Gastrocnemius medialis (tissue), 4 donors: ENCODE measurements at places on chromosomes 3 and 15. TPM values are rescaled to one million over a fixed set of nuclear protein-coding genes. Genes with fewer than 3 reads are reported as not detected.

CLDN11 gene
- 1.9 TPM for total RNA-seq

SYNM gene
- 300 TPM for total RNA-seq

GRCh38 chr3:23810343-23811184, 4.8 kb downstream of the UBE2E1 start:
- H3K27ac ChIP-seq: peak overlapping the region; percentile 85
- H3K4me1 ChIP-seq: peaks cover 58% of the 10 kb centered on the region
- no peaks in the 10 kb centered on the region for H3K27me3 ChIP-seq
- peak; percentile 60 for DNase-seq

DNA sequence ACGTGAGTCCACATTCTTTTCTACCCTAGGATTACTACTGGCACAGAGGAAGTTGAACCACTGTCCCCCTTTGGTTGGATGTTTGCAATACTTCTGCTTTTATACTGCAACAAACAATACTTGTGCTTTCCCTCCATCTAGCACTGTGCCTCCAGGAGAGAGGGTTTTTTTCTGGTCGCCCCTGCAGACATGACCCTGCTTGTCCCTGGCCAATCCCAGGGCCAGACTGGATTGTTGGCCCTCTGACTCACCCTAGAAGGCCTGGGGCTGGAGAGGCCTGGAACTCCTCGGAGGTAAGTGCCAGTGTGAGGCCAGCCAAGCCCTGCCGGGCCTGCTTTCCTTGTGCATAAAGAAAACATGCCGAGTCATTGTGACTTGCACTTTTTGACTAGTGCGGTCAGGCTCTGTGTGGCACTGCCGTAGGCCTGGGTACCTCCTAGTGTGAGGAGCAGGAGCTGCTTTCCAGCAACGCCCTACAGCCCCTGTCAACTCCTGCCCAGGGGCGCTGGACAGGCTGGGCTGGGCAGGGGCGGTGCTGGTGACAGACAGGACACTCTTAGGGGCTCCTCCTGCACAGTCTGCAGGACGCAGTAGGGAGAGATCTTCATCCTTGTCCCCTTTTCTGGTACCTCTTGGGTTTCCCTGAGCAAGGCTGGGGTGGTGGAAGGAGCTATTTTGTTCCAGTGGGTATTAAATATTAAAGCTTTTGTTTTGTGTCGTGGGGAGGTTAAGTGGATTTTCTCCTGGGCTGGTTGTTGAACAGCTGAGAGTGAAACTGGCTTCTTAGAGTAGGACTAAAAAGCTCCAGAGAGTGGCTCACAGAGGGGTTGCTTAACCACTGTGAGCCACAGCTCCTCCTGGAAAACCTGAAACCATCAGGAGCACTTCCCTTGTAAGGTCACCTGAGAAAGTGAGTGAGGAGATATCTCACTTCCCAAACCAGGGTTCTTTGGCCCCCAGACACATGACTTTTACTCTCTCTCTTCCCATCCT, 14.4 kb upstream of the TKT start:
- peaks cover 9% of the 10 kb centered on the region for H3K4me1 ChIP-seq
- no peaks in the 10 kb centered on the region for H3K27me3 ChIP-seq
- H3K36me3 ChIP-seq: no peaks in the 10 kb centered on the region
- peak overlapping the region; percentile 94 for H3K27ac ChIP-seq
- peak; percentile 84 for DNase-seq

HTR3E gene
- total RNA-seq: not detected

DNA sequence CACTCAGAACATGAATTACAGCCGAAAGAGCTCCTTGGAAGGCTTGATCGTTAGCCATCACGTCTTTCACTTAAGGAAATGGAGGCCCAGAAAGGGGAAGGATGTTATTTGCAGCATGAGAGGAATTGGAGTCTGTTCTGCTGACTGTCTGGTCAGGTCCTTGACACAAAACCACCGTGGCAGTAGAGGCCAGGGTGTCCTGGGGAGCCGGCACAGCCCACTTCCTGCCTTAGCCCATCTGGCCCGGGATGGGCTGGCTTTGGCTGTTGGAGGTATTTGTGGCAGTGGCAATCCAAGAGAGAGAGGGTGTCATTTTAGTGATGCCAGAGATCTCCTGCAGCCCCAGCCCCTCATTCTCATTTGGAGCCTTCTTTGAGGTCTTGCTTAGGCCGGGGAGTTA, 37.4 kb downstream of the ST6GAL1 start:
- no peak for DNase-seq
- no peaks in the 10 kb centered on the region for H3K27me3 ChIP-seq
- H3K4me1 ChIP-seq: peaks cover 43% of the 10 kb centered on the region
- H3K36me3 ChIP-seq: no peaks in the 10 kb centered on the region

- peak; percentile 47 for DNase-seq
- no peaks in the 10 kb centered on the region for H3K36me3 ChIP-seq
- no peaks in the 10 kb centered on the region for H3K4me1 ChIP-seq
- H3K27me3 ChIP-seq: no peaks in the 10 kb centered on the region
These were observed 28.1 kb upstream of the SYNM start for GRCh38 chr15:99076555-99077308.

- no peaks in the 10 kb centered on the region for H3K36me3 ChIP-seq
- H3K4me3 ChIP-seq: no peak overlapping the region
- H3K27ac ChIP-seq: no peak overlapping the region
- no peaks in the 10 kb centered on the region for H3K4me1 ChIP-seq
- no peaks in the 10 kb centered on the region for H3K27me3 ChIP-seq
These were observed 96.2 kb upstream of the ARHGEF26 start for GRCh38 chr3:154025007-154025406.

DNA sequence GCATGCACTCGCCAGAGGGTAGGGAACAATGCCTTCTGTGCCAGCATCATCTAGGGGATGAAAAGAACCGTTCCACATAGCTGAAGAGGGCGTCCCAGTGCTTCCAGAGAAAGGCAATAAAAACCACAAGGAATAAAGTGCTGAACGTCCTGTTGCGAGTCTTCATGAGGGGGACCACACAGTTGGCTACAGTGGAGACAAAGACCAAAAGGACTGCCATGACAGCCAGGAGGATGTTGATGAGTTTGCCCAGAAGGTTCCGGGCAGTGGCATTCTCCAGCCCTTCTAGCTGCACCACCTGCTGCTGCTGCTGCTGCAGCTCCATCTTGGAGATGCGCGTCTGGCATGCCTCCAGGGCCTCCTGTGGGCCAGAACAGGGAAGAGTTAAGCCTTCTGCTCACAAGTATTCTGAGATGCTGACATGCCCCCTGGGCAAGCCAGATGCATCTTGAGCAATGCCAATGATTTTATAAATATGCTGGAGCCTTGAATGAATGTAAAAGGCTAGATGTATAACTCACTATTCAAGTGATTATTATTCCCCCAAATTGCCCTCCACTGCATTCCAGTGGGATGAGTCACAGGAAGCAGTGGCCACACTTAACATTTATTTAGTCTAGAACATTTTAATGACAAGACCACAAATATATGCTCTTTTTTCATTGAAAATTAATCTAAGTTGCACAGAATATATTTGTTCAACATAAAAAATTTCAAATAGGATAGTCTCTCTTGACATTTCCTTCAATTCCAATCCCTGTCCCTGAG, 45.1 kb upstream of the PLXND1 start:
- peaks cover 47% of the 10 kb centered on the region for H3K4me1 ChIP-seq
- no peak for DNase-seq
- H3K27ac ChIP-seq: peak overlapping the region; percentile 20

DNA sequence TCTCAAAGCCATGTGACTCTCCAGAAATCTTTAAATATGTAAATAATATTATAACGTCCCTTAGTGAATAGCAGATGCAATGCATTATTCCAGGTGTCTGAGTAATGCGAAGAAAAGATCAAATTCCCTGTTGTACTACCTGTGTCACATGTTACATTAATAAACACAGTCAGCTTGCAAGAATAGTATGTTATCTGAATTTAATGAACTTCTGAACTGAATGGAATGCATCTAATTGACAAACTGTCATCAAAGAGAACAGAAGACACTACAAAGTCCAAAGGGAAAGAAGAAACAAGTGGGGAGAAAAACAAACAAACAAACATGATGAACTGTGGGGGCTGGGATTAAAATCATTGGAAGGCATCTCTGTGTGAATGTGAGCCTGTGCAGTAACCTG, 508.8 kb downstream of the LPP start:
- H3K27ac ChIP-seq: no peak overlapping the region
- no peak for DNase-seq
- no peak overlapping the region for H3K4me3 ChIP-seq

GRCh38 chr15:41494190-41494921, 682 bp downstream of the ITPKA start:
- peak overlapping the region; percentile 43 for H3K4me3 ChIP-seq
- H3K27ac ChIP-seq: no peak overlapping the region
- peaks cover 61% of the 10 kb centered on the region for H3K27me3 ChIP-seq
- H3K36me3 ChIP-seq: no peaks in the 10 kb centered on the region

GRCh38 chr3:102447272-102447671, 12.5 kb downstream of the ZPLD1 start:
- H3K36me3 ChIP-seq: no peaks in the 10 kb centered on the region
- H3K27ac ChIP-seq: no peak overlapping the region
- no peaks in the 10 kb centered on the region for H3K27me3 ChIP-seq
- H3K4me3 ChIP-seq: no peak overlapping the region
- H3K4me1 ChIP-seq: no peaks in the 10 kb centered on the region

PLA2G4D gene
- not detected for total RNA-seq

GRCh38 chr3:73052857-73053256, 8.6 kb upstream of the EBLN2 start:
- H3K4me3 ChIP-seq: no peak overlapping the region
- H3K27ac ChIP-seq: no peak overlapping the region
- DNase-seq: no peak
- H3K4me1 ChIP-seq: peaks cover 8% of the 10 kb centered on the region
- no peaks in the 10 kb centered on the region for H3K27me3 ChIP-seq

DNA sequence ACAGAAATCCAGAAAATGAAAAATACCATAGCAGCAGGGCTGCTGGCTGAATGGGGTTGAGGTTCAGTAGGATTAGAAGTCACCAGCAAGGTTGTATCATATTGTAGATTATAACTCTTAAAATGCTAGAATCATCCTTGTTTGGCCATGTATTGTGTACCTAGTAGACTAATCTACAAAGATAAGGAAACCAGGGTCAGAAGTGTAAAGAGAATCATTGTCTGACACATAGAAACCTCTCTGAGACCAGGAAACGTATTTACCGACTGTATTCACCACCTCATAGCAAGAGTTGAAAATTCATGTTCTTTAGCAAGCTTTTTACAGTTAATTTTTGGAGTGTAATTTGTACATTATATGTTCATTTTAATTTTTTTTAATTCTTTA, 168.8 kb downstream of the ECT2 start:
- H3K4me1 ChIP-seq: peaks cover 6% of the 10 kb centered on the region
- H3K27ac ChIP-seq: no peak overlapping the region
- no peaks in the 10 kb centered on the region for H3K27me3 ChIP-seq

GRCh38 chr3:66592016-66592761, 91.4 kb upstream of the LRIG1 start:
- H3K4me3 ChIP-seq: no peak overlapping the region
- DNase-seq: no peak
- no peaks in the 10 kb centered on the region for H3K4me1 ChIP-seq

UCN2 gene
- total RNA-seq: not detected

ATP13A5 gene
- total RNA-seq: not detected

GRCh38 chr15:36643551-36643950, 64.1 kb downstream of the CDIN1 start:
- H3K27me3 ChIP-seq: no peaks in the 10 kb centered on the region
- H3K27ac ChIP-seq: no peak overlapping the region
- no peaks in the 10 kb centered on the region for H3K36me3 ChIP-seq

GRCh38 chr3:118466795-118467330, 567.8 kb downstream of the IGSF11 start:
- H3K36me3 ChIP-seq: no peaks in the 10 kb centered on the region
- no peaks in the 10 kb centered on the region for H3K27me3 ChIP-seq
- no peaks in the 10 kb centered on the region for H3K4me1 ChIP-seq
- no peak overlapping the region for H3K4me3 ChIP-seq
- no peak overlapping the region for H3K27ac ChIP-seq

GRCh38 chr3:51637941-51638471, 33.0 kb upstream of the TEX264 start:
- no peak overlapping the region for H3K4me3 ChIP-seq
- DNase-seq: no peak

- peaks cover 7% of the 10 kb centered on the region for H3K4me1 ChIP-seq
- DNase-seq: no peak
- no peaks in the 10 kb centered on the region for H3K27me3 ChIP-seq
- H3K27ac ChIP-seq: no peak overlapping the region
- H3K4me3 ChIP-seq: no peak overlapping the region
These were observed 8.3 kb upstream of the IL16 start for GRCh38 chr15:81188354-81188753.

DNA sequence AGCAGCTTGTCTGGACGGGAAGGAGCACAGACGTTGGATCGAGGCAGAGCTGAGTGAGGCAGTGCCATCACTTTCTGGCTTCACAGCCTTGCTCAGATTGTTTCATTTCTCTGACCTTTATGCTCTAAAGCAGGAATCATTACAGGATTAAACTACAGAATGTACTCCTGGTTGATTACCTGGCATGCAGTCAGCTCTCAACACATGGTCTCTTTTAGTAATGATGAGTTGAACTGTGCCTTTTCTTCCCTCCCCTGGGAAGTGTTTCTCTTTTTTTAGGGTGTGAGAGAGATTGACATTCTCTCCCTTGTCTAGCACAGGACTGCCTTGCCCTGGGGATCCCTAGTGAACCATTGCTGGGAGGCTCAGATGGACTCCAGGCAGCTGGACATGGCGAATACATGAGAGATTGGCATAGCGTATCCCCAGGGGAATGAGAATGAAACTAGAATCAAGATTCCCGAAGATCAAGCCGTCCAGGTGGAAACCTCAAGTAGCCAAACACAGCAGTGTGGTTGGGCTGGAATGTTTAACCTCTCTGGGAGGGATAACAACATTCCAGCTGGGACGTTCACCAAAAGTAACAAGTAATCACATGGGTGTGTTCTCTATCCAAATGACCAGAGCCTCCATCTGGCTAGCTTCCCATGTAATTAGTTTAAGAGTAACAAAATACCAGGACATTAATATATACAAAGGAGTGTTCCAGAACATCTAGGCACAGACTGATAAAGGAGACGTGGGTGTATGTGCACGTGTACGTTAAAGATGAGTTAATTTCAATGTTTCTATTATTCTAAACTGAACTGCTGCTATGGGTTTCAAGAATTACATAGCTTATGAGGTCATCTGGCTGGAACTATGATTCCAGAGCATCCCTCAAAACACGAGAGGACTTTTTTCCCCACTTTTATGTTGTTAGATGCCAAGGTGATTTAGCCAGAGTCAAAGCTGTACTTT, 118.6 kb upstream of the NR2E3 start:
- H3K27ac ChIP-seq: peak overlapping the region; percentile 8
- H3K4me3 ChIP-seq: no peak overlapping the region
- peak; percentile 23 for DNase-seq
- no peaks in the 10 kb centered on the region for H3K36me3 ChIP-seq

GRCh38 chr3:196280689-196281440, 6.7 kb downstream of the PCYT1A start:
- H3K36me3 ChIP-seq: no peaks in the 10 kb centered on the region
- no peak for DNase-seq
- H3K27ac ChIP-seq: peak overlapping the region; percentile 99
- H3K4me3 ChIP-seq: no peak overlapping the region
- H3K4me1 ChIP-seq: peaks cover 70% of the 10 kb centered on the region
- H3K27me3 ChIP-seq: no peaks in the 10 kb centered on the region

DNA sequence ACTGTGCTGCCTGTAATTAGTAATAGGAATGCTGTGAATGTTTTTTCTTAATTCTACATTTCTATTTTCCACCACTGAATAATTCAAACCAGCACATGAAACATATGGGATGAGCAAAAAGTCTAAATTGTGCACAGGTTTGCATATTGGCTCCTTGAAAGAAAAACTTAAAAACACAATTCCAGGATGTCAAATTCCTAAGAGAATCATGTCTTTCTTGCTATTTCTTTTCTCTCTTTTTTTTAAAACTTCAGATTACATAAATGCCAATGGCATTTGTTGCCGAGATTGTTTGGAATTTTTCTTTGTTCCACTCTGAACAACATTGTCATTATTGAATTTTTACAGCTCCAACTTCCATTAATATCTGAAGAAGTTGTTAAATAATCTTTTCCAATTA, 60.8 kb downstream of the VGLL3 start:
- no peak overlapping the region for H3K27ac ChIP-seq
- no peak for DNase-seq
- H3K4me1 ChIP-seq: no peaks in the 10 kb centered on the region
